ENCODE measurements at places on chromosomes 1 and 21.

GRCh38 chr21:30718239-30718909, at the start of gene KRTAP21-3:
Gene KRTAP21-3, minus strand, starts transcription at chr21:30718777. Its CDS starts 18 bp downstream, at chr21:30718759.
- DNase-seq: no peak

GRCh38 chr1:248710305-248710900, 7.8 kb upstream of the OR14I1 start:
- DNase-seq: no peak

GRCh38 chr1:64312431-64312830, 109.0 kb downstream of the UBE2U start:
- no peak for DNase-seq

DNA sequence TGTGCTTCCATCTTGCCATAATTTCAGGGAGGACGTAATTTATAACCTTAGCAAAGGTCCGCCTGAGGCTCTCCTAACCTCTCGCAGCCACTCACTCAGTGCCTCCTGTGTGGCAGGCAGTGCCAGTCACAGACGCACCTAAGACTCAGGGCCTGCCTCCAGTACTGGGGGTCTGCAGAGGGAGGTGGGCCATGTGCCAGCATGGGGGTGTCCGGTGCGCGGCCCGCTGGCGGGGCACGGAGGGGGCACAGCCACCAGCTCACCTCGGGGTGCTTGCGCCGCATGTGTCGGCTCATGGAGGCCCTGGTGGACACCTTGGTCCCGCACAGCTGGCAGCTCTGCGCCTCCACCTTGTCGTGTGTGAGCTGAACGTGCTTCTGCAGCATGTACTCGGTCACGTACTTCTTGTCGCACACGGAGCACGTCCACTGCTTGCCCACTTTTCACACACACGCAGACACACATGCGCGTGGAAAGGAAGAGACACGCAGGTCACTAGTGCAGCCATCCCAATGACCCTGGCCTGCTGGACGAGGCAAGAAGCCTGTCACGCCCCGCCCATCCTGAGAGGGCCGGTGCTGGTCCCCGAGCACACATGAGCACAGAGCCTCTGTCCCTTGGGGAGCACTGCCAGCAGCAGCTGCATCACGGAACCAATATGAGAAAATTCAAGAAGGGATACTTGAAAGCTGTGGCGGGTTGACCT, 43.2 kb upstream of the RIPK4 start:
- no peak for DNase-seq

GRCh38 chr1:234272656-234273312, 100.5 kb upstream of the COA6 start:
- no peak for DNase-seq

All from CD4-positive, alpha-beta T cell treated with Interleukin-4 for 1 hour (primary cell).